Pancreas (tissue), 10 donors: ENCODE measurements at places on chromosomes 16 and 17. TPM values are rescaled to one million over a fixed set of nuclear protein-coding genes. Genes with fewer than 3 reads are reported as not detected.
A peak's percentile ranks its signal among the peaks of the same experiment; 100 is the strongest.

DNA sequence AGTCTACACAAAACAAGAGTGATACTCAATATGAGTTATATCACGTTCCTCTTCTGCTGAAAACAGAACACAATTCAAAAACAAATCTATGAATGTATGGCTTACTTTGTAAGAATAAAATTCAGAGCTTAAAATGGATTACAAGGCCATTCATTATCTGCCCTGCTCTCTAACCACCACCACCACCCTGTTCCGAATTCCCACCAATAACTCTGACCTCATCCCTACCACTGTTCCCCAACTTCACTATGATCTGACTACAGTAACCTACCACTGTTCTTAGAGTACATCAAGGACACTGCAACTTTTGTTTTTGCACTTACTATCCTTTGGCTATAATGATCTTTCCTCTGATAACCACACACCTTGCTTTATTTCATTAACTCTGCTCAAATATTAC lies 21.3 kb downstream of the FBXL20 start:
- no peak overlapping the region for H3K27ac ChIP-seq
- no peaks in the 10 kb centered on the region for H3K27me3 ChIP-seq
- no peaks in the 10 kb centered on the region for H3K36me3 ChIP-seq
- H3K4me1 ChIP-seq = no peaks in the 10 kb centered on the region
- no peak for DNase-seq

GRCh38 chr17:57247261-57247660 lies 9.1 kb upstream of the MSI2 start:
- no peak overlapping the region for H3K27ac ChIP-seq
- H3K4me1 ChIP-seq = no peaks in the 10 kb centered on the region
- H3K27me3 ChIP-seq = no peaks in the 10 kb centered on the region
- no peaks in the 10 kb centered on the region for H3K36me3 ChIP-seq

DNA sequence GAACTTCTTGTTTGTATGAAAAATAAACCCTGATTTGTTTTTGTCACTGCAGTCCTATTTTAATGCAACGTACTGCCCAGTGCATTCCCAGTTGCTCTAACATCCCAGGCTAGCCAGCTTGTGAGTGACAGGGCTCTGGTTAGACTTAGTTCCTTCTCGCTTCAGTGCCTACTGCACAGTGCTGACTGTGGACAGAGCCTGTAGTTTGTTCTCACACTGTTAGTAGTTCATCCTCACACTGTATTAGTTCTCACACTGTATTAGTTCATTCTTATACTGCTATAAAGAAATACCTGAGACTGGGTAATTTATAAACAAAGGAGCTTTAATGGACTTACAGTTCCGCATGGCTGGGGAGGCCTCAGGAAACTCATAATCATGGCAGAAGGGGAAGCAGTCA lies 116.6 kb upstream of the SALL1 start:
- H3K4me1 ChIP-seq = no peaks in the 10 kb centered on the region
- no peaks in the 10 kb centered on the region for H3K27me3 ChIP-seq
- H3K27ac ChIP-seq = no peak overlapping the region

- H3K27ac ChIP-seq = no peak overlapping the region
- no peak overlapping the region for H3K4me3 ChIP-seq
- H3K36me3 ChIP-seq = no peaks in the 10 kb centered on the region
- H3K27me3 ChIP-seq = no peaks in the 10 kb centered on the region
- no peak for DNase-seq
- H3K4me1 ChIP-seq = no peaks in the 10 kb centered on the region
Observed at GRCh38 chr16:71214746-71215381, 15.7 kb downstream of the HYDIN start.

- peaks cover 4% of the 10 kb centered on the region for H3K4me1 ChIP-seq
- H3K36me3 ChIP-seq = no peaks in the 10 kb centered on the region
- DNase-seq = no peak
Observed at GRCh38 chr16:75088216-75088615, 28.4 kb downstream of the LDHD start.

- H3K36me3 ChIP-seq = no peaks in the 10 kb centered on the region
- H3K4me3 ChIP-seq = no peak overlapping the region
- DNase-seq = no peak
- H3K27me3 ChIP-seq = no peaks in the 10 kb centered on the region
- no peaks in the 10 kb centered on the region for H3K4me1 ChIP-seq
- H3K27ac ChIP-seq = no peak overlapping the region
Observed at GRCh38 chr17:43822570-43823190, 10.3 kb downstream of the MPP3 start.

DNA sequence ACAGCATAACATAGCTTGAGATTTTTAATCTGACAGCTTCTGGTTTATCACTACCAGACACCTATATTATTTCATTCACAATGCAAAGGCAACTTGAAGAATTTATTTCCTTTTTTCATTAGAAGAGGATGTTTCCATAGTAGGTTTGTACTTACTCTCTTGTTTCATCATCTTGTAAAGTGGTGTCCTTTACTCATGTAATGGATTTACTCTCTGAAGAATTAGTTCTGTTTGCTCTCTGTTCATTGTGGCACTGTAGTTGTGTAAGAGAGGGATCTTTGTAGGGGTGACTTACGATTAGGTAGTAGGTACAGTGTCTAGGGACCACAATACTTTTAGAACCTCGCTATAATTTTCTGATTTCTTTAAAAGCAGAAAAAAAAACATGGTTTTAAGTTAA lies 256.1 kb downstream of the BCAS3 start:
- H3K4me1 ChIP-seq = no peaks in the 10 kb centered on the region
- H3K27ac ChIP-seq = no peak overlapping the region
- no peaks in the 10 kb centered on the region for H3K27me3 ChIP-seq
- H3K4me3 ChIP-seq = no peak overlapping the region

DNA sequence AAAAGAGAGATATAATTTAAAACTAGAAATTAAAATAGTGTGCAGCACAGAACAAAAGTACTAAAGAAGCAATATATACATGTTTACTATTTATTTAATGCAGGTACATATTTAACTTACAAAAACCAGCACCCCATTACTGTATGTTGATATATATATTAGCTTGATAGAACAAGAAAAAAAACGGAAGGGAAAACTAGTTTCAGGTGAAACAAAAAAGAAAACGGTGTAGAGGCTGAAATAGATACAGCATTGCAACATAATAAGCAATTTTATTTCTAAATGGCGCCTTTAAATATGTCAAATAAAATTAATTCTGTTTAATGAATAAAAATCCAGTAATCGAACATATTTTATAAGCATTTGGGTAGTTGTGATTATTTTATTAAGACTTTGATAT lies 3.9 kb downstream of the HNF1B start:
- H3K36me3 ChIP-seq = no peaks in the 10 kb centered on the region
- no peaks in the 10 kb centered on the region for H3K27me3 ChIP-seq
- H3K4me3 ChIP-seq = peak overlapping the region; percentile 56
- no peaks in the 10 kb centered on the region for H3K4me1 ChIP-seq
- DNase-seq = no peak

DNA sequence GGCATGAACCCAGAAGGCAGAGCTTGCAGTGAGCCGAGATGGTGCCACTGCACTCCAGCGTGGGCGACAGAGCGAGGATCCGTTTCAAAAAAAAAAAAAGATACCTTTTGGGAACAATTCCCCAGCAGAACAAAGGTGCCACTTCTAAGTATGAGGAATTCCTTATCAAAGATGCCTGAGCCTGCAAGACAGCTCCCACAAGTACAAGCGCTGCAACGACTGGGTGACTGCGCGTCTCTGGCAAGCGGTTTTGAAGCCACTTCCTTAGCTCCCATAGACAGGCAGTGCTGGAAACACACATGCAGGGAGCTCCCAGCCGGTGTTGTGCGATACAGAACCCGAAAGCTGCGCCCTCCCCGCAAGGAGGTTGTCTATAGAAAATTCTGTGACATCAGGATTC lies 60.5 kb downstream of the ADCY9 start:
- no peaks in the 10 kb centered on the region for H3K4me1 ChIP-seq
- H3K4me3 ChIP-seq = no peak overlapping the region
- peak; percentile 5 for DNase-seq
- no peaks in the 10 kb centered on the region for H3K27me3 ChIP-seq

DNA sequence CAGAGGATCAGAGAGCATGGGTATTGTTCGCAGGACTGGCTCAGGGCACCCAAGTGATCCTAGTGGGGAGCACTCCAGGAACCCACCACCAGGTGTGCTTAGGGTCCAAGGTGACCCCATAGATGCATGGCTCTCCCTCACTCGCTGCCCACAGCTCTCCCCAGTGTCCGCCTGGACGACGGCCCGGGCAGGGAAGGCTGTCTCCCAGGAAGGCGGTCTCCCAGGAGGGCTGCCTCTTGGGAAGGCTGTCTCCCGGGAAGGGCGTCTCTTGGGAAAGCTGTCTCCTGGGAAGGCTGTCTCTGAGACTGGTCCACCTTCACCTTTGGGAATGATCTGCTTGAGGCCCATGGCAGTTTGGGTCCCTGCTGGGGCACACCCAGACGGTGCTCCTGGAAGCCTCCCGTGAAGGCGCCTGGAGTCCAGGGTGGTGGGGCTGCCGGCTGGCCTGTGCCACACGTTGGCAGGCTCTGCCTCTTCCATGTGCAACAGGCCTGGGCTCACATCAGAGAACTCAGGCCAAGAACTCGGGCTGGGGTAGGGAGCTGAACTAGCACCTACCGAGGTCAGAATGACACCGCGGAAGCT lies 5.0 kb downstream of the ECI1 start:
- peaks cover 43% of the 10 kb centered on the region for H3K36me3 ChIP-seq
- H3K4me3 ChIP-seq = no peak overlapping the region
- H3K27ac ChIP-seq = no peak overlapping the region

DNA sequence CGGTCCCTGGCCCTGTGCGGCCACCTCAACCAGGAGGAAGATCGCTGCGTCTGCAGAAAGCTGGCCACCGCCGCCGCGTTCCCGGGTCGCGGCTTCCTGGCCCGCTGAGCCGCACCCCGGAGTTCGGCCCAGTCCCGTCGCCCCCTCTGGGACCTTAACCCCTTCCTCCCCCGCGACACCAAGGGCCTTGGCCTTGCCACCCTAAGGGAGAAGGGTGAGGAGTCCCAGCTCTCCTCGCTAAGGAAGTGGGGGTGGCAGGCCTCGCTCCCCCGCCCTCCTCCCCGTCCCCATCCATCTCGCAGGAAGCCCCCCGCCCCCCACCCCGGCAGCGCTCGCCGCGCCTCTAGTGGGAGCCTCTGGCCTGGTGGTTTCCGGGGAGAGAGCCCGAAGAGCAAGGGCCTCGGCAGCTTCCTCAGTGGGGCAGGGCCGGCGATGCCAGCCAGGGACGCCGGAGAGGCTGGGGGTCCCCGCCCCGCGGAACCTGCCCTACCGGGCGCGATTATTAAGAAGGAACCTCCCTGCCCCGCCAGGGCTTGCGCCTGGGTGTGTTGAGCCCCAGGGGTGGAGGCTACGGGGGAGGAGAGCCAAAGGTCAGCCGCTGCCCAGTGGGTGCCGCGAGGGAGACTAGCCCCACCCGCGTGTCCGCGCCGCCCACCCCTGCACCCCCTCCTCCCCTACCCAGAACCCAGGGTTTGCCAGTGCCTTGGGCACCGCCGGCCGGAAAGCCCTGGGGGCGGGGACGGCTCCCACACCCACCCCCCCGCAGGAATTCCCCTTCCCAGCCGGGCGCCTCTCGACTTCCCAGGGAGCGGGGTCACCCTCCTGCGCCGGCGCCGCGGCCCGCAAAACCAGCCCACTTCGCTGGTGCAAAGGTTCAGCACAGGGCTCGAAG lies 6.8 kb downstream of the CBX4 start:
- H3K36me3 ChIP-seq = peaks cover 5% of the 10 kb centered on the region
- no peaks in the 10 kb centered on the region for H3K27me3 ChIP-seq
- H3K4me3 ChIP-seq = no peak overlapping the region
- H3K27ac ChIP-seq = peak overlapping the region; percentile 61
- H3K4me1 ChIP-seq = peaks cover 45% of the 10 kb centered on the region
- DNase-seq = peak; percentile 57

GRCh38 chr16:67192781-67193361 lies 916 bp downstream of the E2F4 start:
- H3K36me3 ChIP-seq = peaks cover 25% of the 10 kb centered on the region
- H3K4me1 ChIP-seq = peaks cover 14% of the 10 kb centered on the region
- DNase-seq = no peak
- no peak overlapping the region for H3K27ac ChIP-seq
- H3K27me3 ChIP-seq = no peaks in the 10 kb centered on the region

- H3K27ac ChIP-seq = no peak overlapping the region
- no peak for DNase-seq
Observed at GRCh38 chr17:73493956-73494926, 150.0 kb downstream of the SDK2 start.

Gene MYH2
- not detected for total RNA-seq

Gene NUPR1
- 195 TPM for total RNA-seq

Gene HSD17B1
- total RNA-seq = 1.1 TPM

Gene HCRT
- total RNA-seq = not detected

Gene KCNAB3
- 1.3 TPM for total RNA-seq
